ENCODE measurements at places on chromosomes 1 and 21.

- no peak for DNase-seq
These were observed 3.6 kb downstream of the ECM1 start for GRCh38 chr1:150511551-150511950.

- no peak for DNase-seq
These were observed 13.2 kb downstream of the TMEM240 start for GRCh38 chr1:1527092-1527816.

- DNase-seq: no peak
These were observed 10.8 kb upstream of the CFHR1 start for GRCh38 chr1:196808529-196809235.

DNA sequence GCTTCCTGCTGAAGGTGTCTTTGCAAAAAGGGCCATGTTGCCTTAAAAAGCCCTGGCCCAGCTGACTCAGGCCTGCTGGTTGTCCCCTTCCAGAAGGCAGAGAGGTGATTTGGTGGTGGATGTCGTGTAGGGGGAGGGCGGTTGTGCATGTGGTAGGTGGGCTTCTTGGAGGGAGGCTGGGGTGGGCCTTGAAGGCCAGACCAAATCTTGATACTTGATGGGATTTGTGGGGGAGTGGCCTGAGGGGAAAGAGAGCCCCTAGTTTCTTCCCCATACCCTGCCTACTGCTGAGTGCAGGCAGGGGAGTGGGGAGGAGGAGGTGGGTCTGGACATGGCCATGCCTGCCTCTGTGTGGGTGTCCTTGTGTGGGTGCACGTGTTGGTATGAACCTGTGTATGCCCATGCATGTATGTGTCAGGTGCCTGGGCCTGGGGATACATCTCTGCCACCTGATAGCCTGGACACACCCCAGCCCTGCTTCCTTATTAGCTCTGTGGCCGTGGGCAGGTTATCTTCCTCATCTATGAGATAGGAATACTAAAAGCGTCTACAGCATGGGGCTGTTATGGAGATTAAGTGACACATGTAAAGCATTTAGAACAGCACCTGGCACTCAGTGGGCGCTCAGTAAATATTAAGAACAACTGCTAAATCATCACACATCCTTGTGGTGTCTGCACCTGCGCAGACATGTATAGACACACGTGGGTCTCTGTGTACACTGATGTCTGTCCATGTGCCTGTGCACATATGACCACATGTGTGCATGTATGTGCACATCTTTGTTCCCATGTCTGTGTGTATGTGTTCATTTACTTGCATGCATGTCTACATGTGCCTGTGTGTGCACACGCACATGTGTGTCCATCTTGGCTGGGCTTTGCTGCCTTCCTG, 17.0 kb downstream of the FAM151A start:
- DNase-seq: no peak

- DNase-seq: no peak
These were observed 101.3 kb downstream of the TGFBR3 start for GRCh38 chr1:91784616-91785015.

GRCh38 chr1:64042331-64043100, 160.9 kb upstream of the UBE2U start:
- peak; percentile 51 for DNase-seq

GRCh38 chr1:157000686-157001085, 44.9 kb downstream of the ARHGEF11 start:
- DNase-seq: no peak

- no peak for DNase-seq
These were observed 62.0 kb downstream of the TRABD2B start for GRCh38 chr1:47935163-47935562.

DNA sequence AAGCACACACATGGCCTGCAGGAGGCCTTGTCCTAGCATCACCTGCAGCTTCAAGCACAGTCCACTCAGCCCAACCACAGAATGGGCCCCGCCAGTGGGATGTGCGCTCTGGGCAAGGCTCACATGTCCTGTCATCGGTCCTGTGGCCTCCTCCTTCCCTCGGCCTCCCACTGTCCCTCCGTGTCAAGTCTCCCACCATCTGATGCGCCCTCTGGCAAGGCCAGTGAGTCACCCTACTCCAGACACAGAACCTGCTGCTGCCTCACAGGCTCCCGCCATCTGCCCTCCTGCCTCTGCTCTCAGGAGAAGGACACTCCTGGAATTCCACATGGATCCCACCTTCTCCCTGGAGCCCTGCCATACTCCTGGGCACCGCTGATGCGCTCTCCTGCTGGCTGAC, 14.2 kb downstream of the KCNAB2 start:
- DNase-seq: no peak

DNA sequence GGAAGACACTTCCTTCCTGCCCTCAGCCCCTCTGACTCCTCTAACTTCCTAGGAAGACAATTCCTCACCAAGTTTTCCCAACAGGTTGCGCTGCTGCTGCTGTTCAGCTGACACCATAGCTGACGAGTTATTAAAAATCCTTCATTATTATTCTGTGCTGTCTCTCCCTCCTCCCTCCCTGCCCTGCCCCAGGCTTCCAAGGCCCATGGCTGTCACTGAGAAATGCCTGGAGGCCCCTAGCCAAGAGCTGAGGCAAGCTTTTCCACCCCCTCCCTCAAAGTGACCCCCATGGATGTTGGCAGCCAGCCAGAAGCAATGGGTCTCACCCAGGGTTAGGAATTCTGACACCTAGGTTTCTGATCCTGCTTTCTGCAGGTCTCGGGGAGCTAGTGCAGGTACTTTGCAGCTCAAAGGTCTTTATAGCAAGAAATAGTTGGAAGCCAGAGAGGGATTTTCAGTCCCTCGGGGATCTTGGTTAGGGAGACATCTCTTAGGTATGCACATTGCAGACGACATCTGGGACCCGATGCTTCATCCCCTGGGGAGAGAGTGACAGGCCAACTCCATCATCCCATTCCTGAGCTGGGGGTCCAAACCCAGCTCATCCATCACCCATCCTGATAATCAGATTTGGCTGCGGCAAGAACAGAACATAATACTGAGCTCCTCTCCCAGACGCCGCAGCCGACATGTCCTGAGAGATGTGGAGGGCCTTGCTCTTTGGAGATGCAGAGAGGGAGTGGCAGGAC, 65.0 kb downstream of the KIRREL1 start:
- DNase-seq: no peak

DNA sequence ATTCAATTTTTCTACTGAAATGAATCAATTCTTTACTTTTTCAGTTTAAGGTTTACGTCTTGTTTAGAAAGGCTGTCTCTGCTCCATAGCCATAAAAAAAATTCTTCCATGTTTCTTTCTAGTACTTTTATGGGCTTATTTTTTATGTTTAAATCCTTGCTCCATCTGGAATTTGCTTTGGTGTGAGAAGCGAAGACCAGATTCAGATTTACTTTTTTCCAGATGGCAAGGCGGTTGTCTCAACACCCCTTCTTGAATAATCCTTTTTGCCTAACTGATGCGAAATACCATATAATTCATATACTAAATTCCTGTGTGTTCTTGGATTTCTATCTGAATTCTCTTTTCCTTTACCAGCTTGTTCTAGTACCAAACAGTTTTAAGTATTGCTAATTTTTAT, 101.5 kb downstream of the C1orf94 start:
- no peak for DNase-seq

GRCh38 chr1:188872376-188872775, 1605.3 kb downstream of the BRINP3 start:
- DNase-seq: no peak

GRCh38 chr21:29145354-29145782, 14.9 kb downstream of the MAP3K7CL start:
- DNase-seq: no peak

- DNase-seq: no peak
These were observed 593.4 kb downstream of the PTPRU start for GRCh38 chr1:29829448-29830344.

- DNase-seq: no peak
These were observed 37.4 kb downstream of the MAP3K21 start for GRCh38 chr1:233364695-233365539.

DNA sequence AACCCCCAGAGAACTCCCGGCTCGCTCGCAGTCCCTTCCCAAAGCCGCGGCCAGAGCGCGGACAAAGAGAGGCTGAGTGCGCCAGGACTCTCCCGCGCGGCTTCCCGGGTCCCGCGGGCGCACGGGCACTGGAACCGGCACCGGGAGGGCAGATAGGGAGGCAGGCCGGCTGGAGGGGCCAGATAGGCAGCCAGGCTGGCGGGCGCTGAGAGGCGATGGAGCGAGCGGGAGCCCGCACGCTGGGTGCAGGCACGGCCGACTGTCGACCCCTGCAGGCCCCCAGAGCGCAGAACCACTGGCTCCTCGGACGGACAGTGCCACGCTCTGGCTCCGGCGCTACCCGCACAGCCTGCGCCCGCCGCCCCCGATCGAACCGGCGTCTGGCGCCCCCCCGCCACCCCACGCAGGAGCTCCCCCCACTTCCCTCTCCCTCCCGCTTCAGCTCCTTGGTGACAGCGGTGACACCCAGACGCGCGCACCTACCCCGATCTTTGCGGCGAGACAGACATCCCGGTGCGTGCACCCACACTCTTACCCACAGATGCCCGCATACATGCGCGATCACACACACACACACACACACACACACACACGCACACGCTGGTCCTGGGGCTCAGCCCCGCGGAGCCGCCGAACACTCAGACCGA, 534 bp downstream of the SLC6A9 start:
- DNase-seq: no peak

- DNase-seq: no peak
These were observed 41.8 kb upstream of the ATF3 start for GRCh38 chr1:212566522-212567479.

DNA sequence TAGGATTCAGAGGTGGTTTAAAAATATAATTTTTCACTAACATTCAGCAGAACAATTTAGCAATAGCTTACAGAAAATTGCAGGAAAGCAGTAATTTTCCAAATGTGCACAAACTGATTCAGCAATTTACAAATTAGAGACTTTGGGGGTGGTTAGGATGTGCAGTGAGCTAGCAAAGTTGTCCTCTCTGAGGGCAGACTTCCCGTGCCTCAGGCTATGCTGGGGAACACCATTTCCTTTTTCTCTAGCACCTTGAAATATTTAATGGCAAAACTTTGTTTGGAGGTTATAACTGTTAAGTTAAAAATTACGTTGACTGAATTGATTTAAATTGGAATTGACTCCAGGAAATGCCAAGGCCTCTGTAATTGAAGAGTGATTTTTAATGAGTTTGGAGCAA, 258.9 kb downstream of the PTBP2 start:
- no peak for DNase-seq

DNA sequence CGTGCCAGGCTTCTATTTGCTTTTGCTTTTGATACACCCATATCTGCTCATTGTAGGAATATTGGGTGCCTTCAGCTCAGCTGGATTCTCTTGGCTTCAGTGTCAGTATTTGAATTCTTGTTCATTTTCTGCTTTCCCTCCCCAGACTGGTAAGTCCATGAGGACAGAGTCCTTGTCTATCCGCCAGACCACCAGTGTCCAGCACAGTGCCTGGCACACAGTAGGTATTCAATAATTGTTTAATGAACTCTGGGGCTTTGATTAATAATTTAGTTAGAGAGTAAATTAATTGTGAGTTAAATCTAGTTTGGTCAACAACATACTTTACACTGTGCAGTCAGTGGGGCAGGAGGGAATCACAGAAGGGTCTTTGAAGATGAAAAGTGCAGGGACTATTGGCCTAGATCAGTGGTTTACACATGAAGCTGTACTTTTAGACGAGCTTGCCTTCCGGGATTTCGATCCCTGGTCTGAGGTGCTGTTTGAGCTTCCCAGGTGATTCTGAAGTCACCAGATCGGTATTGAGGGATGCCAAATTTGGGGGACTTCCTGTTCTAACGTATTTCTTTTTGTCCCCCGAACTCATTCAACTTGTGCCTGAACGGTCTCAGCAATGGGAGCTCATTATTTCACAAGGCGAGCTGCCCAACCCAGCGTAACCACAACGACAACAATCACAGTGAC, 119.1 kb upstream of the JUN start:
- no peak for DNase-seq

DNA sequence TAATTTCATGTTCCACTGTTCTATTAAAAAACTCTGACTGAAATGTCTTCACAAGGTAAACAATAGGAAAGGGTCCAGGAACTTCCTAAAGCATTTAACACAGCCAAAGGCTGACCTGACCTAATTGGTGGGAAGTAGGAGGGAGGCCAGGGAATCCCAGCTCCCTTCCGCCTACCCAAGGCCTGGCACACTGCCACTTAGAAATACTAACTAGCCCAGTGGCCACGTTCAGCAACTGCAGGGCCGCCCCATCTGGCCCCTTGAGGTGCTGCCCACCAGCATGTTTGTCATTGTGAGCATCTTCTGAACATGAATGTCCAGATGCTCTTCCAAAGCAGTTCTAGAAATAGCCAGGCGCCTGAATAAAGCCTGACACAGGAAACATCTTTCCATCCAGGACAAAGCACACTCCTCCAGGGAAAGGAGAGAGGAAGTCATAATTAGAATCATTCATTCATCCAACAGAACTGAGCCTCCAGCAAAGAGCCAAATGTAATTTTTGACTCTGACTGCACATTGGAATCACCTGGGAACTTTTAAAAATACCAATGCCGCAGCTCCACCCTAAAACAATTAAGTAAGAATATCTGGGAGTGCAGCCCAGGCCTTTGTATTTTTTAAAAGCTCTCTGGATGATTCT, 44.6 kb upstream of the BCL9 start:
- DNase-seq: no peak

- no peak for DNase-seq
These were observed 3.3 kb upstream of the KISS1 start for GRCh38 chr1:204199579-204199978.

DNA sequence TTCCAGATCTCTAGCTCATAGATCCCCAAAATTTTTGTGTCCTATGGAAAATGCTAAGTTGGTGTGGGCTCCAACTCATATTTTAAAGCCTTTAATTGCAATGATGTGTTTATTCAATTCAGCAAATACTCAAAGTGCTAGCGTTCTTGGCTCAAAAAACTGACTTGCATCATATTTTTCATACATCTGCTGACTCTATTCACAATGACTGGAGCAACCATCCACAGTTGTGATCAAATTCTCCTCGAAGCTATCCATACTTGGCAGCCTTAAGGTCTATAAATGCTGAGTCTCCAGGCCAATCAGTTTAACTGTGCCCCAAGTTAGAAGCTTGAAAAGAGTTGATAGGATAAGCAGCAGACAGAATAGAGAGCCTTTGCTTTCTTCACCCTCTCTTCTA, 2.9 kb upstream of the ATP1A1 start:
- no peak for DNase-seq

GRCh38 chr21:42127164-42128150, 56.3 kb downstream of the UMODL1 start:
- no peak for DNase-seq

- no peak for DNase-seq
These were observed 1.5 kb downstream of the MRPL55 start for GRCh38 chr1:228107636-228108035.
